ENCODE measurements at places on chromosomes 16 and 17. TPM values are rescaled to one million over a fixed set of nuclear protein-coding genes. Genes with fewer than 3 reads are reported as not detected.

Gene UBALD1
- 6.9 TPM for total RNA-seq

Gene RPL19
- 658 TPM for total RNA-seq

Gene BIRC5
- 0.42 TPM for total RNA-seq

Gene GTF3C1
- 27.8 TPM for total RNA-seq

Gene CDH5
- total RNA-seq: 21.9 TPM

Gene TP53TG3B
- total RNA-seq: not detected

Gene SOX15
- 0.17 TPM for total RNA-seq

Gene TEX14
- 0.17 TPM for total RNA-seq
